Stomach (tissue), 19 donors: ENCODE measurements at places on chromosomes 6 and 20. TPM values are rescaled to one million over a fixed set of nuclear protein-coding genes. Genes with fewer than 3 reads are reported as not detected.
A peak's percentile ranks its signal among the peaks of the same experiment; 100 is the strongest.

The CDH26 gene
- total RNA-seq = 7.7 TPM

The RAET1G gene
- total RNA-seq = not detected

The TTK gene
- 22.8 TPM for total RNA-seq

The PBOV1 gene
- not detected for total RNA-seq

The BPIFB4 gene
- total RNA-seq = not detected

The GHRH gene
- not detected for total RNA-seq

The CST4 gene
- total RNA-seq = not detected

The C2 gene
- total RNA-seq = 1.7 TPM

The MAP1LC3A gene
- 11.7 TPM for total RNA-seq

The BCL2L1 gene
- total RNA-seq = 210 TPM

The PI16 gene
- total RNA-seq = 10.4 TPM

GRCh38 chr6:11645016-11645415, 107.5 kb downstream of the TMEM170B start:
- DNase-seq = no peak
- no peak overlapping the region for H3K27ac ChIP-seq
- H3K4me1 ChIP-seq = no peaks in the 10 kb centered on the region
- H3K36me3 ChIP-seq = no peaks in the 10 kb centered on the region

GRCh38 chr20:62760856-62761758, 35.2 kb upstream of the MRGBP start:
- H3K27me3 ChIP-seq = peaks cover 62% of the 10 kb centered on the region
- no peak for DNase-seq
- H3K4me3 ChIP-seq = no peak overlapping the region
- peaks cover 15% of the 10 kb centered on the region for H3K4me1 ChIP-seq
- no peak overlapping the region for H3K27ac ChIP-seq

GRCh38 chr20:62880935-62881661, 19.5 kb upstream of the TCFL5 start:
- H3K4me1 ChIP-seq = peaks cover 7% of the 10 kb centered on the region
- H3K36me3 ChIP-seq = peaks cover 43% of the 10 kb centered on the region
- H3K27ac ChIP-seq = no peak overlapping the region
- H3K27me3 ChIP-seq = no peaks in the 10 kb centered on the region

GRCh38 chr6:40000964-40001515, 66.8 kb upstream of the MOCS1 start:
- H3K4me3 ChIP-seq = no peak overlapping the region
- no peak overlapping the region for H3K27ac ChIP-seq
- DNase-seq = no peak
- H3K4me1 ChIP-seq = no peaks in the 10 kb centered on the region

GRCh38 chr6:79038061-79038460, 40.0 kb downstream of the PHIP start:
- peaks cover 22% of the 10 kb centered on the region for H3K4me1 ChIP-seq
- no peak overlapping the region for H3K4me3 ChIP-seq
- H3K27ac ChIP-seq = no peak overlapping the region
- peaks cover 39% of the 10 kb centered on the region for H3K36me3 ChIP-seq

DNA sequence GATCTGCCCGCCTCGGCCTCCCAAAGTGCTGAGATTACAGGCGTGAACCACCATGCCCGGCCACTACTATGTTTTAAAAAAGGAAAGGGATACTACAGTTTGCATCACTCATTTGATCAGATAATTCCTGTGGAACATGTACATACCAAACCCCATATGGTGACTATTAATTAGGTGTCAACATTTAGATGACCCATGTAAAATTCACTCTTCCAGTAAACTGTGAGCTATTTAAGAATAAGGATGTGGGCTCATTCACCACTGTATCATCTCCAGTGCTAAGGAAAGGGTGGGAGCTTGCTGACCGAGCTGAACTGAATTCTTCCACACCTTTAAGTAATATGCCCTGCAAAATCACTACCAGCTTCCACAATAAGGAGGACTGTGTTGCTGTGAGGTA, 127.5 kb downstream of the BTBD9 start:
- no peak for DNase-seq
- no peak overlapping the region for H3K4me3 ChIP-seq
- H3K4me1 ChIP-seq = peaks cover 18% of the 10 kb centered on the region

GRCh38 chr20:50642288-50642803, 49.0 kb downstream of the RIPOR3 start:
- no peaks in the 10 kb centered on the region for H3K27me3 ChIP-seq
- H3K36me3 ChIP-seq = no peaks in the 10 kb centered on the region
- H3K27ac ChIP-seq = peak overlapping the region; percentile 68
- H3K4me1 ChIP-seq = peaks cover 14% of the 10 kb centered on the region
- H3K4me3 ChIP-seq = no peak overlapping the region
- DNase-seq = no peak

DNA sequence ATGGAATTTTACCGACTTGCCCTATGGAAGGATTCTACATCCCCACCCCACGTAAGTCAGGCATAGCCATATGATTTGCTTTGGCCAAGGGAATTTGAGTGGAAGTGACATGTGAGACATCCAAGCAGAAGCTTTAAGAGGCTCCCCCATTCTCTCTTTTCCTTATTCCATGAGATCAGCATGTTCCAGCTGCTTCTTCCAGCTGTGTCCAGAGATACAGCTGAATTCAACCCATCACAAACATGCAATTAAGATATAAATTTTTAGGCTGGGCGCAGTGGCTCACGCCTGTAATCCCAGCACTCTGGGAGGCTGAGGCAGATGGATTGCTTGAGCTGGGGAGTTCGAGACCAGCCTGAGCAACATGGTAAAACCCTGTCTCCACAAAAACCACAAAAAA, 16.0 kb upstream of the YWHAB start:
- H3K4me1 ChIP-seq = peaks cover 12% of the 10 kb centered on the region
- H3K36me3 ChIP-seq = no peaks in the 10 kb centered on the region
- DNase-seq = no peak

DNA sequence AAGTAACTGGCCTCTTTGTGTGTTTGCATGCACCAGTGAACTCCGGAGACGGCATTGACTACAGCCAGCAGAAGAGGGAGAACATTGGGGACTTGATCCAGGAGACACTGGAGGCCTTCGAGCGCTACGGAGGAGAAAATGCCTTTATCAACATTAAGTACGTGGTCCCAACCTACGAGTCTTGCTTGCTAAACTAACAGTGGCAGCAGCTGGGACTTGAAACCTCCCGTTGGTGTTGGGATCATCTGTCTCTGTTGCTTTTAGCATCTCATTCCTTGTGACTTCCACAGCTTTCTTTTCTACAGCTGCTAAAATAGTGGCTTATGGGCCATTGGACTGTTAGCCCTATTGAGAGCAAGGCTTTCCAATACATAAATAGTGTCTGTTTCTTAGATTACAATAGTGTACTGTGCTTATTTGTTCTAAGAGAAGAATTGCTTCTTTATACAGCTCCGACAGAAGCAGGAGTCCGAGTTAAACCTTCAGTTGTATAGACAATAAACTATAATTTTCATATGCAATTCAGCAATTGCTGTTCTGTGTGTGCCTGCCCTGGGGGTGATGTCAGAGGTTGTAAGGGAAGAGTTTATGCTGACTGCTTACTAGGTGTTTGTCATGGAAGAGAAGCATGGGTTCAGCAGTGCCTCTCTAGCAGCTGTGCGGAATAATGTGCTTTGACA, 99.6 kb upstream of the QKI start:
- no peaks in the 10 kb centered on the region for H3K27me3 ChIP-seq
- H3K4me3 ChIP-seq = no peak overlapping the region
- H3K4me1 ChIP-seq = no peaks in the 10 kb centered on the region
- H3K36me3 ChIP-seq = no peaks in the 10 kb centered on the region
- DNase-seq = no peak
